Fibroblast of skin of left biceps (primary cell): ENCODE measurements at places on chromosomes 3 and 15.

GRCh38 chr15:69060041-69060481, 45.6 kb downstream of the NOX5 start:
- no peak for DNase-seq

DNA sequence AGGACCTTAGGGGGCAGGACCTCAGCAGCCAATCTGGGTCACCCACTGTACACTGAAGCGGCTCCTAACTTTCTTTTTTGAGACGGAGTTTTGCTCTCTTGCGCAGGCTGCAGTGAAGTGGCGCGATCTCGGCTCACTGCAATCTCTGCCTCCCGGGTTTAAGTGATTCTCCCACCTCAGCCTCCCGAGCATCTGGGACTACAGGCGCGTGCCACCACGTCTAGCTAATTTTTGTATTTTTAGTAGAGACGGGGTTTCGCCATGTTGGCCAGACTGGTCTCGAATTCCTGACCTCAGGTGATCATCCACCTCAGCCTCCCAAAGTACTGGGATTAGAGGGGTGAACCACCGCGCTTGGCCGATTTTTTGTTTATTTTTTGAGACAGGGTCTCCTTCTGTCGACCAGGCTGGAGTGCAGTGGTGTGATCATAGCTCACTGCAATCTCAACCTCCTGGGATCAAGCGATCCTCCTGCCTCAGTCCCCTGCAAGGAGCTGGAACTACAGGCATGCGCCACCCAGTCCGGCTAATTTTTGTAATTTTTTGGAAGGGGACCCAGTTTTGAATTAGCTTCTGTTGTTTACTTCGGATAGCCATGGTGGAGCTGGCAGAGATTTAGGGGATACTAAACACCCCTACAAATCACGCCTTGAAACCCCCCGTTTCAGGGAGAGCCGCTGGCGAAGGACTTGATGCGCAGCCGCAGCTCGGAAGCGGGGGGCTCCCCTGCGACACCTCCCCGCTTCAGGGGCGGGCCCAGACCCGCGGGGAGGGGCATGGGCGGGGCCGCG, 1.5 kb upstream of the CLK3 start:
- DNase-seq = no peak

DNA sequence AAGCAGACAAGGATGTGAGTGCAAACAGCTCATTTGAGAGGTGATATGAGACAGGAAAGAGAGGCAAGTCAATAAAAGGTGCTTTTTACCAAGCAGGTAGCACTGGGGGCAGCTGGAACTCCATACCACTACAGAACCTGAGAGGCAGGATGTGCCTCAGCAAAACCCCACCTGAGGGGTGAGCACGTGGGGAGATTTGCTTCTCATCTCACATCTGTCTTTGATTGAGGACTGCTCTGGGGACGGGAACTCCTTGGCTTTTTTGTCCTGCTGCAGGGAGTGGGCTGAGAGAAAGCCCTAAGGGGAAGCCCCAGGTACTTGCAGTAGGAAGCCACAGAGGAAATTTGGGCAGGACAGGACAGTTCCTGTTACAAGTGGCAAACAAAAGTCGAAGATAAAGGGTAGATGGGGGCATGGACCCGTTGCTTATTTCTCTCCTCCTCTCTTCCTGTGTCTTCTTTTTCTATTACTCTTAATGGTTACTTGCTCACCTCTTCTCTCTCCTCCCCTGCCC, 27.1 kb downstream of the CFAP161 start:
- no peak for DNase-seq

DNA sequence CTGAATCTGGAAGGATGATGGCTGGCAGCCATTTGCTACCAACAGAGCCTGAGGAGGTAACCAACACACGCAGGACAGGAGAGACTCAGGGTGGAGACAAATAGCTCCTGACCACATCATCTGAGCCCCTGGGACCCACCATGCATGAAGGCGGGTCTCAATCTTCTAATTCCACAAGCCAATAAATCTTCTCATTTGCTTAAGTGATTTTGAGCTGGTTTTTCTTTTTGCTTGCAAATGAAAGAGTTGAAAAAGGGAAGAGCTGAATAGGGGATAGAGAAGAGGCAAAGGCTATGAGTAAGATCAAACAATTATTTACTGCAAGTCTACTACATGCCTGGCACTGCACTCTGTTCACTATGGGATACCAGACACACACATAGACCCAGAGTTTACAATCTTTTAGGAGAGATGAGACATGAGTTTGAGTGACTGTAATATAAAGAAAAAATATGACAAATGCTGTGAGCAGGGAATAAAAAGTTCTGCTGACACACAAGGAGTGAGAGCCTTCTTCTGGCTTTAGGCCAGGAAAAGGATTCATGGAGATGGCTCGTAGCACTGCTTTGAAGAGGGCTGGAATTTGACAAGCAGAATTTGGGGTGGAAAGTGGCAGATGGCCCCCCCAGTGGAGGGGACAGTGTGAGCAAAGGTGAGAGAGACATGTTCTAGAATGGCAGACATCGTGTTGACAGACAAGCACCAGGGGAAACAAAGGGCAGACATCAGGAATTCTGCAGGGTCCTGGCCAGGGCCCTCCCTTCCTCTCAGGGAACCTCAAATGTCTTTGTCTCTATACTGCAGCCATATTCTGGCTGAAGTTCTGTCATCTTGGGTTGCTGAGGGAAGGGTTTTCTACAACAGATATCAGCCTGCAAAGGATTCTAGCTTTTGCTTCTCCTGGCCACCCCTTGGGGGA, 69.8 kb upstream of the WNT5A start:
- no peak for DNase-seq

DNA sequence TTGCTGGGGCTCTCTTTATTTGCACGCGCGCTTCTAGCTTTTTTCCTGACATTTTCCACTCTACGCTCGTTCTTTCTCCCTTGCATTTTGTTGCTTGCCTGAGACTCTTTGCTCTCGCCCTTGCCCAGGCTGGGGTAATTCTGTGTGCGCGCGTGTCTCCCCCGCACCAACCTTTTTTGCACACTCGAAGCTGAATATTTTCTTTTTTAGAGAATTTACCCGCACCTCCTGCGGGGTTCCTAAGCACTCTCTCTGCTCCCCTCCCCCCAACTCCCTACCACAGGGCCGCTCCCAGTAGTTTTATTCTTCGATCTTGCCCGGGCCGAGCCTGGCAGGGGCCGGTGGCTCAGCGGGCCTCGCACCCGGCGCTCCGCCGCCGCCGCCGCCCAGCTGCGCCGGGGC, 732 bp downstream of the FAM43A start:
- no peak for DNase-seq
